ENCODE measurements at places on chromosomes 4 and X. TPM values are rescaled to one million over a fixed set of nuclear protein-coding genes. Genes with fewer than 3 reads are reported as not detected.

DNA sequence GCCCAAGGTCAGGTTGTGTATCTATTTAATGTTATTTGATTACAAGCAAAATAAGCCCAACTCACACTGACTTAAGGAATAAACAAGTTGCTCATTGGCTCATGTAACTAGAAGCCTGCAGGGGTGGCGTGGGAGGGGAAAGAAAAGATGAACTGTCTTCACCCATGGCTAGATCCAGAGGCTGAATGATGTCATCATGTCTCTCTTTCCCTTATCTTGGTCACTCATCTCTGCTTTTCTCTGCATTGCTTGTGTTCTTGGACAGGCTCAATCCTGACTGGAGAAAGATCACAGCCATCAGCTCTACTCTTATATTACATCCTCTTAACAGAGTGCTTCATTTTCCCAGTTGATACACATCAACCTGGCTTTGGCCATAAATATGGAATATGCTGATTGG, 290.0 kb upstream of the DIAPH2 start:
- no peak for DNase-seq

GRCh38 chr4:168831585-168831918, 178.5 kb downstream of the CBR4 start:
- no peak for DNase-seq

- DNase-seq: no peak
Observed at GRCh38 chr4:186669159-186669731, 54.4 kb downstream of the FAT1 start.

GRCh38 chr4:89039730-89040338, 17.2 kb downstream of the FAM13A start:
- no peak for DNase-seq

DNA sequence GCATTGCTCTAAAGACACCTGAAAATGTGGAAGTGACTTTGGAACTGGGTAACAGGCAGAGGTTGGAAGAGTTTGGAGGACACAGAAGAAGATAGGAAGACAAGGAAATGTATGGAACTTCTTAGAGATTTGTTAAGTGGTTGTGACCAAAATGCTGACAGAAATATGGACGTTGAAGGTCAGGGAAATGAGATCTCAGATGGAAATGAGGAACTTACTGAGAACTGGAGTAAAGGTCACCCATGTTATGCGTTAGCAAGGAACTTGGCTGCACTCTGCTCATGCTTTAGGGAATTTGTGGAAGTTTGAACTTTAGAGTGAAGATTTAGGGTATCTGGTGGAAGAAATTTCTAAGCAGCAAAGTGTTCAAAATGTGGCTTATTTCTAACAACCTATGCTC, 99.4 kb downstream of the FAM13A start:
- DNase-seq: no peak

- no peak for DNase-seq
Observed at GRCh38 chr4:92455329-92455839, 151.6 kb downstream of the GRID2 start.

- DNase-seq: no peak
Observed at GRCh38 chr4:120431180-120431579, 364.5 kb upstream of the MAD2L1 start.

Gene MAGEA9B
- not detected for total RNA-seq

Gene SETD7
- total RNA-seq: 12.4 TPM
